ENCODE measurements at places on chromosomes 6 and 20.

DNA sequence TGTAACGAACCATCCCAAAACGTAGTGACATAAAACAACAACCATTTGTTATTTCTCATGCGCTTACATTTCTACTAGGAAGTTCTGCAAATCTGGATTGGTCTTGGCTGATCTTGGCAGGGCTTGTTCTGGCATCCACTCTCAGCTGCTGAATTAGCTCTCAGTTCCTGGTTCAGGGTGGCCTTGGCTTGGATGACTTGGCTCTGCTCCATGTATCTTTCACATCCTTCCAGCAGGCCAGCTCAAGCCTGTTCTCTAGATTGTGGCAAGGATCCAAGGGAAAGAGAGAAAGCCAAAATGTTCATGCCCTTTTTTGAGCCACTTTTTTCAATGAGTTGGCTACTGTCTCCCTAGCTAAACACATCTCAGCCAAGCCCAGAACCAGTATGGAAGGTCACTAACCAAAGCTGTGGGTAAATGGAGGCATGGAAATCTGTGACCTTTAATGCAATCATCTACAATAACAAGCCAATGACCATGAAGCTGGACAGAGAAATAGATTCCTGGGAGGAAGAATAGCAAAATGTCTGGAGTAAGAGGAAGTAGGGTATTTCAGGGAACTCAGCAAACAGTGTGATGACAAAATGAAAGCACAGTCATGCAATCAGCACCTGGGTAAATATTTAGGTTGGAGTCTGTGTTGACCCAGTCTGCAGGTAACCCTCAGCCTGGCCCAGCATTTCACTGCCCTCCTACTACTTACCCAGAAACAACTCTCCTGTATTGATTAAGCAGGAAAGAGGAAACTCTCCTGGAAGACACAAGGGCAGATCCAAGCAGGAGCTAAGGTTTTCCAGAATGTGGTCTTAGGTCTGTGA lies 32.7 kb upstream of the SNAP25 start:
- DNase-seq: no peak

DNA sequence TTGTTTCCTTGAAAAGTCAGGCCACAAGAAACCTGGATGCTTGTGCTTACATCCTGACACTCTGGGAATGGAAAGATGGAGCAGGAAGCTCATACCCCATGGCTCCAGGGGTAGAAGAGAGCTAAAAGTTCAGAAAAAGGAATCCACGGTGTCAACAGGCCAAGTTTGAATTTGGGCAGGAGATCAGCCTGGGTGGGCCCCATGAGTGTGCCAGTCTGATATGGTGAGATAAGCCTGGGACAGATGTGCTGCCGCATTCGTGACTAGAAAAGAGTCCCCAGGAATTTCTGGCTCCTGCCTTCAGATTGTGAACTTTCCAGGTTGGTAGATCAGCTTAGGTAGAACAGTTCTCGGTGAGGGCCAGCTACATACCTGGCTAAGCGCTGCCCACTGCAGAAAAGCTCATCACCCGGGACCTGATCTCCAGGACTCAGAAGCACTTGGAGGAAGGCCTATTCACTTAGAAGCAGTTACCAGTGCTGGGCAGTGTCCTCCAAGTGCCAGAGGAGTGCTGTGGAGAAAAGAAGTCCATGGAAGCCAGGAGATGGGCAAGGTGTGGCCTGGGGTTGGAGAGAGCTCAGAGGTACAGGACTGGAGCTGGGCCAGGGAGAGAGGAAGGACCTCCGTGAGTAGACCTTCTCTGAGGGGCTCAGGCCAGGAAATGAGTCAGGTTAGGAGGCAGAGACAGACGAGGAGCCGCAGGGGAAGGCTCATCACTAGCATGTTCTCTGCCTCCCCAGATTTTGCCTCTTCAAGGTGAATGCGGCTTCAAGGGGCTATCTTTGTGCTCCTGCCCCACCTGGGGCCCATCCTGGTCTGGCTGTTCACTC lies at the start of gene TSPO2:
Gene TSPO2, plus strand, starts transcription at position 242 of the 830 bp plus-strand sequence. Its CDS starts 519 bp downstream, at position 761.
- no peak for DNase-seq

GRCh38 chr6:139659196-139659595 lies 284.7 kb upstream of the CITED2 start:
- no peak for DNase-seq

DNA sequence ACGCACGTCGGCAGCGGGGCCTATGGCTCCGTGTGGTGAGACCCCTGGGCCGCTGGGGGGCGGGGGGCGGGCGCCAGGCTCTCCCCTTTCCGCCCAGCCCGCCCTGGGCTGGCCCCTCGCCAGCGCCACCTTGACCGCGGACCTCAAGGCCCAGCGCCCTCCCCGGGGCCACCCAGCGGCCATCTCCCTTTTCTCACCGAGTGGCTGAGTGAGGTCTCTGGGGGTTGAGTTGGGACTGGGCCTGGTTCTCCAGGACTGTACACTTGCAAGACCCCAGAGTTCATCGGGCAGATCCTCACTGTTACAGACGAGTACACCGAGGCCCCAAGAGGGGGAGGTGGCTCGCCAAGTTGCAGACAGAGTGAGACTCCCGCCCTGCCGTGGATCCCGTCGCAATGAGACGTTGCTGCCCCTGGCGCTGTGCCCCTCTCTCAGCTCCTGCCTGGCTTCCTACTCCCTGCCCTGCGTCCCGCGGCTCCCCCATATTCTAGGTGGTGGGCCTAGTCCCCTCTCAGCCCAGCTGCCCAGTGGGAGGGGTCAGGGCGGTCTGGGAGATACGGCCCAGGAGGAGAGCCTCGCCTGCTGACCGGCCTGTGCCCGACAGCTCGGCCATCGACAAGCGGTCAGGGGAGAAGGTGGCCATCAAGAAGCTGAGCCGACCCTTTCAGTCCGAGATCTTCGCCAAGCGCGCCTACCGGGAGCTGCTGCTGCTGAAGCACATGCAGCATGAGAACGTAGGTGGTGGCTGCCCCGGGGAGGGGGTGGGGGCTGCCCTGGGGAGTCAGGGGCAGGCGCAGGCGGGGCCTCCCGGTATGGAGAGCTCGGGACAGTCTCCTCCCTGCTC lies 576 bp downstream of the MAPK13 start:
- DNase-seq: peak; percentile 53

- DNase-seq: no peak
These were observed 102.7 kb downstream of the SLC23A2 start for GRCh38 chr20:4898282-4899244.

- no peak for DNase-seq
These were observed 1.7 kb upstream of the TCP11 start for GRCh38 chr6:35142588-35143569.

Measured in activated gamma-delta T cell treated with Interleukin-2 at 50 U/mL for 16 hours (primary cell).